C1 segment of cervical spinal cord (tissue), 14 donors: ENCODE measurements at places on chromosomes 16 and 17.

- DNase-seq = no peak
Measured at GRCh38 chr17:3335876-3336275, 37.7 kb upstream of the OR3A1 start.

- DNase-seq = no peak
Measured at GRCh38 chr16:25271421-25271820, 13.8 kb upstream of the ZKSCAN2 start.

- no peak for DNase-seq
Measured at GRCh38 chr17:77696721-77697460, 261.6 kb upstream of the TNRC6C start.

GRCh38 chr17:6936370-6937028, 59.4 kb upstream of the ALOX12 start:
- DNase-seq = peak; percentile 17

GRCh38 chr17:57544401-57544800, 200.7 kb downstream of the CCDC182 start:
- no peak for DNase-seq

- no peak for DNase-seq
Measured at GRCh38 chr16:57565461-57565860, 23.0 kb downstream of the ADGRG5 start.

DNA sequence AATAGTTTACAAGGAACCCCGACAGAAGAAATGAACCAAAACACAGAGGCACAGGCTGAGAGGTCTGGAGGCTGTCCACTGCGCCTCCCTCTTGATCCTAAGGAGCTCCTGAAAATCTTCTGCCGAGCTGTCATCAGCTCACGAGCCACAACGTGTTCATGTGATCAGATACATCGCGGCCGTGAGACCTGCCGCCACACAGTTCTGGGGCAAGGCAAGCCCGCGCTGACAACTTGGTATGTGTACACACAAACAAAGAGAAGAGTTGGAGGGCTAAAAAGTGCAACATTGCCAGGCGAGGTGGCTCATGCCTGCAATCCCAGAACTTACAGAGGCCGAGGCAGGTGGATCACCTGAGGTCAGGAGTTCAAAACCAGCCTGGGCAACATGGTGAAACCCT, 7.6 kb downstream of the EXOC7 start:
- DNase-seq = no peak

GRCh38 chr16:26840691-26841090, 226.0 kb upstream of the C16orf82 start:
- DNase-seq = no peak

DNA sequence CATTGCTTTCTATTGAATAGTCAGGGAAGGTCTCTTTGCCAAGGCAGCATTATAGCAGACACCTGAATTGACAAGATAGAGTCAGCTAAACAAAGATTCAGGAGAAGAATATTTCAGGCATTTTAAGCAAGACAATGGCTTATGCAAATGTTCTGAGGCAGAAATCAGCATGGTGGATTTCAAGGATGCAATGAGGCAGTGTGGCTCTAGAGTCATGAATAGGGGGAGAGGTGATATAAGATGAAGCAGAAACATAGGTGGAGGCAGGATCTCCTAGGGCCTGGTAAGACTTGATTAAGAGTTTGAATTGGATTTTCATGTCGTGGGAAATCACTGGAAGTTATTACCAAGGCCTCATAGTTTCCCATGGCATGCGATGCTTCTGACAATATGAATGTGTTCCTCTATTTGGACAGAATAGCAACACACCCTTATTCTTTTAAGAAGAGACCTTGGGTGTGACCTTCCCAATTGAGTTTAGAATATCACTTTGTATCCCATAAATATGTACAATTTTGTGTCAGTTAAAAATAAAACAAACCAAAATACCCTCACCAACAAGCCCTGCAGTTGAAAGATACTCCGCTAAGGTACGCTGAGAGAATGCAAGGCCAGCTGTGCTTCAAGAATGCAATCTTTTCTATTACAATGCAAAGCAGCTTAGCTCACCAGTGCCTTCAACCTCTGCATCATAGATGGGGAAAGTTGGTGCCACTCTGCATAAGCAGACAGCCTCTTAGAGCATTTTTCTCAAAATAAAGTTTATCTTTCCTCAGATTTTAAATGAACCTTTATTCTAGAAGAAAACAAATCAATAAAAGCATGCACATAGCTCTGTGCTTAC, 139.6 kb upstream of the SALL1 start:
- DNase-seq = no peak

DNA sequence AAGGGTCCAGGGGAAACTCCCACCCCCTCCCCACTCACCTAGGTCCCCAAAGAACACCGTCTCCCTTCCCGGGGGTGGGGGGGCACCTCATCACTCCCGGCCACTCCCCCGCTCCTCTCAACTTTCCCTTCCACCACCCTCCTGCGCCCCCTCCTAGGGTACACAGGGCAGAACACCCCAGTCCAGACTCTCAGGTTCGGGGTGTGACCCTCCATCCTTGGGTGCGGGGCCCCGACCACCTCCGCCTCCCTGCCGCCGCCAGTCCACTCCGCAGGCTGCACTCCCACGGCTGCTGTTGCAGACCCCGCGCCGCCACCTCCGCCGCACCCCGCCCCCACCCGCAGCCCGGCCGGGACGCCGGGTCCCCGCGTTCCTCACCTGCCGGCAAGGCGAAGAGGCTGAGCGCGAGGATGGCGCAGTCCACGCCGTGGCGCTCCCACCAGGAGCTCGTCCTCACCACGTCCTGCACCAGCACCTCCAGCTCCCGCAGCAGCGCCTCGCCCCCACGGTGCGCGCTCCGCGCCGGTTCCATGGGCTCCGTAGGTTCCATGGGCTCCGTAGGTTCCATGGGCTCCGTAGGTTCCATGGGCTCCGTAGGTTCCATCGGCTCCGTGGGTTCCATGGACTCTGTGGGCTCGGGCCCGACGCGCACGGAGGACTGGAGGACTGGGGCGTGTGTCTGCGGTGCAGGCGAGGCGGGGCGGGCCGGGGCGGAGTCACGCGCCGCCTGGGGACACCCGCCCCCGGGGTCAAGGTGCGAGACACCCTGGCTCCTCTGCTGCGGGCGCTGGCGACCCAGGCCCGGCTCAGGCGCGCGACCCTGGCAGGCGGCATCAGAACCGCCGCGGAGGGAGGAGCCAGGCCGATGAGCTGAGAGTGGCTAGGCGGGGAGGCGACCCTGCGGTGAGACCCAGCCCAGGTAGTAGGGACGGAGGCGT, at the start of gene FADS6:
TSS of gene FADS6 (minus strand) at position 660 of the 938 bp plus-strand sequence. CDS start at position 622, 38 bp downstream.
- no peak for DNase-seq

DNA sequence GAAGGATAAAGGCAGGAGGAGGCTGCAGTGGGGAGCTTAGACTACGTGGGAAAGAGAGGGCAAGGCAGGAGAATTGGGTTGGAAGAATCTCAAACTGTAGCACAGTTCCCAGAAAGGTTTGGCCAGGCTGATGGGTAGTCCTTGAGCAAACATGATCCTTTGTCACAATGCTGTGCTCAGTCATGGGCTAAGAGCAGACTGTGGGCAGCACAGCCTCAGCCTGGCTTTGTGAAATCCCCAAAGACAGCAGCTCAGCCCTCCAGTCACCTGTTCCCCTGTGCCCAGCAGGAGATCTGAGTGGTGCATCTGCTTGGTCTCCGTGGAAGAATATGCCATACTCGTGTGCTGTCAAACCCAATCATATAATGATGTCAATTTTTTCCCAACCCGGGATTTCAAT, 10.6 kb upstream of the ENGASE start:
- no peak for DNase-seq
